ENCODE measurements at places on chromosomes 7 and 10. TPM values are rescaled to one million over a fixed set of nuclear protein-coding genes. Genes with fewer than 3 reads are reported as not detected.

CYP3A7 gene
- total RNA-seq, result not detected

ABCB1 gene
- total RNA-seq, result under 0.01 TPM

SLC26A4 gene
- total RNA-seq, result 1.3 TPM

NAMPT gene
- 415 TPM for total RNA-seq

MPLKIP gene
- 29.7 TPM for total RNA-seq

LRMDA gene
- total RNA-seq, result 3.1 TPM

NXPH1 gene
- not detected for total RNA-seq

CDK6 gene
- 68.0 TPM for total RNA-seq

DIP2C gene
- total RNA-seq, result 0.53 TPM

TMEM176A gene
- not detected for total RNA-seq

AMPH gene
- total RNA-seq, result not detected

AKR1E2 gene
- 4.2 TPM for total RNA-seq

CYP26C1 gene
- total RNA-seq, result under 0.01 TPM

MYL10 gene
- not detected for total RNA-seq

CLDN3 gene
- not detected for total RNA-seq

ZCCHC24 gene
- total RNA-seq, result 0.90 TPM

CRTAC1 gene
- not detected for total RNA-seq

OR2A42 gene
- total RNA-seq, result not detected

OR2A7 gene
- 0.53 TPM for total RNA-seq

DDC gene
- total RNA-seq, result 0.26 TPM

BTBD16 gene
- total RNA-seq, result 0.26 TPM

SPDYE9 gene
- not detected for total RNA-seq

SORCS3 gene
- not detected for total RNA-seq

DRGX gene
- not detected for total RNA-seq
